ENCODE measurements at places on chromosomes 16 and 17.

DNA sequence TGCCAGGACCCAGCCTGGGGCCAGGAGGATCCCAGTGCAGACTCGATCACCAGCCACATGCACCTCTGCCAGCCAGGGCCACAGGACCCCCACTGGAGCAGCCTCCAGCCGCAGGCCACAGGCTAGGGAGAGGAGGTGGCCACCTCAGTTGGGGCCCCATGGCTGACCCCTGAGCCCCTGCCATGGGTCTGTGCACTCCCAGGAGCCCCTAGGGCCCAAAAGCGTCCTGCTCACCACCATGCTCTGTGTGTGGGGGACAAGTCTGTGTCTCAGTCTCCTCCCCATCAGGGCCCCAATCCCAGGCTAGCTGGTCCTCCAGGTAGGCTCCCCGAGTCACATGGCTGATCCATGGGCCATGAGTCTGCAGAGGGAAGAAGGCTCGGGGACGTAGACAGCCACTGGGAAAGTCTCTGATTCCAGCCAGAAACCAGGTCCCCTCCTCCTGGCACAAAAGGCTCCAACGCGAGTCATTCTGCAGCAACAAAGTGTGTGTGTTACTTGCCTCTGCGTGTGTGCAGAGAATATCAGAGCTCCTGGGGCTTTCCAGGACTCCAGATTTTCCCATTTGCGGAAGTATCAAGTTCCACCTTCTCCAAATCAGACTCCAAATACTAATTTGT lies 6.1 kb upstream of the PRSS8 start:
- DNase-seq = no peak

- DNase-seq = no peak
These were observed 68.0 kb upstream of the DOC2B start for GRCh38 chr17:249236-249993.

DNA sequence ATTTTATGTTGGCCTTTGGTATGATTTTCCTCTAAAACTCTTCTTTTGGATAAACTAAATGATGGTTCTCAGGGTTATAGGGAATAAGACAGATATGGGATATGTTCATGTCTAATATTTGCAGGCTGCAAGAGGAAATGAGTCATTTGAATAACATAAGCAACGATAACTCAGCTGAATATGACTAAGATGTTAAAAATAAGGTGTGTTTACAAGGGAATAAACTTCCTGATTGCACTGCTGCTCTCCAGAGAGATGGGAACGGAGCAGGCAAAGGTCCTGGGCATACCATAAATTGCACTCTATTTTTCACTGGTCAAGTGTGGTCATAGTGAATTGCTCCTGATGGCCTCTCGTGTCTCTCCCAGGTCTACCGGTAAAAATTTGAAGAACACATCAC lies 666.2 kb downstream of the TOX3 start:
- peak; percentile 18 for DNase-seq

DNA sequence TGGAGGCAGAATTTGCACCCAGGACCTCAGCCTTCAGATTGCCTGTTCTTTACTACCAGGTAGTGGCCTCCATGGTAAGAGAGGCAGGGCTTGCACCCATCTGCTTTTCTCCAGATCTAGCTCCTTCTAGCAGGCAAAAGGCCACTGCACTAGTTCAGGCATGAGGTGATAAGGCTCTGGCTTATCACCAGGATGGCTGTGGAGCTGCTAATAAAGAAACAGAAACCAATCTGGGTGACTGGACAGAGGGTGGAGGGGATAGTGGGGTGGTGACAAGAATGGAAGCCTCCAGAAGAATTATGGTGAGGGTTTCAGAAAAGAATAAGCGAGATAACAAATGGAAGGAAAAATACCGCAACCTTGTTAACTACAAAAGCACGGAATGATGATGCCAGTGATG lies 15.5 kb upstream of the SUPT4H1 start:
- DNase-seq = no peak

DNA sequence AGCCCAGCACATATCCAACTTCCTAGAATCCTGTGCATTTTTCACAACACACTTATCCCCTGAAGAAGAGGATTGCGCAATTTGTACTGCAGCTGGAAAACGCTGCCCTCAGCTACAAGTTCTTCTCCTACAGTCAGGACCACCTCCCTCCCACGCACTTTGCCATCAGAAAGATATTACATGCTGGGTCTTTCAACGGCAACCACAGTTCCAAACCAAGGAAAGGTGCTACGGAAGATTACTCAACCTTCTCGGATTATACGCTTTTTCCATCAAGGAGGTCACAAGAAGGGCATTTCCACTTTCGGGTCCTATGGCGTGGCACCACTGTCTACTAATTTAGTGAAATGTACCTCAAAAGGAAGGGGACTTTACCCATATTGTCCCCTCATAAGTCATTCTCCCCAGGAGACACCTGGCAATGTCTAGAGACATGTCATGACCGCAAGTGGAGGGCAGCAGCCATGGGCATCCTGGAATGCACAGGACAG lies 35.2 kb downstream of the USP7 start:
- DNase-seq = no peak

GRCh38 chr17:41784207-41784744 lies 2.2 kb downstream of the JUP start:
- no peak for DNase-seq

GRCh38 chr17:49028271-49028670 lies 31.1 kb downstream of the IGF2BP1 start:
- DNase-seq = no peak

- no peak for DNase-seq
These were observed 18.1 kb upstream of the ICAM2 start for GRCh38 chr17:64038331-64039105.

- no peak for DNase-seq
These were observed 24.9 kb downstream of the CBFB start for GRCh38 chr16:67053767-67054334.

- DNase-seq = no peak
These were observed 19.1 kb downstream of the MYH11 start for GRCh38 chr16:15837761-15838160.

All from astrocyte of the cerebellum (primary cell).